Cortex of kidney (tissue), 1 donor: ENCODE measurements at places on chromosomes 2 and 18.

- DNase-seq: no peak
These were observed 3.4 kb downstream of the FBLN7 start for GRCh38 chr2:112141626-112142007.

DNA sequence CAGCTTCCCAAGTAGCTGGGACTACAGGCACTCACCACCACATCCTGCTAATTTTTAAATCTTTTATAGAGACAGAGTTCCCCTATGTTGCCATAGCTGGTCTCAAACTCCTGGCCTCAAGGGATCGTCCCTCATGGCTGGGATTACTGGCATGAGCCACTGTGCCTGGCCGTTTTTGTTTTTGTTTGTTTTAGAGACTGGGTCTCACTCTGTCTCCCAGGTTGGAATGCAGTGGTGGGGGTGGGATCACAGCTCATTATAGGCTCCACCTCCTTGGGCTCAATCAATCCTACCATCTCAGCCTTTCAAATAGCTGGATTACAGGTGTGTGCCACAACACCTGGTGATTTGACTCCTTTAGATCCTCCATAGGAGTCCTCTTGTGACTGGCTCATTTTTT is 19.5 kb upstream of the ZDBF2 start:
- DNase-seq: no peak

GRCh38 chr2:16604236-16604635 is 61.4 kb downstream of the CYRIA start:
- no peak for DNase-seq

DNA sequence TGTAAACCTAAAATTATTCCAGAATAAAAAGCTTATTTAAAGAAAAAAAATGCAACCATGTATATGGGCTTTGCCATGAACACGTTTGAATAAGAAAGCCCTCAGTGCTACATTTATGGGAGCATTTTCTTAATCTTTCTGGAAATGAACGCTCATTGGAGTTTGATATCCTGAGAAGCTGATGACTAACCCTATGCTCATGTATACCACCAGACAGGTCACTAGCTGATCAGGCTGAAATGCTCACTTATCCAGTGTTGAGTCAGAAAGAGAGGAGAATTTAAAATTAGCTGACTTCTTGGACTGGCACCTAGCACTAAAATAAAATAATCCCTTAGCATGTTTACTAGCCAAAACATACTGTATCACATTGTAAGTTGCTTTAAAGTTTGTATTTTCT is 254.9 kb upstream of the SIX3 start:
- DNase-seq: no peak

GRCh38 chr2:47173986-47174732 is 19.1 kb upstream of the STPG4 start:
- no peak for DNase-seq

GRCh38 chr18:45642238-45642637 is 27.0 kb downstream of the SLC14A2 start:
- no peak for DNase-seq

- DNase-seq: no peak
These were observed 1355.1 kb upstream of the SLC39A10 start for GRCh38 chr2:194301946-194302345.

DNA sequence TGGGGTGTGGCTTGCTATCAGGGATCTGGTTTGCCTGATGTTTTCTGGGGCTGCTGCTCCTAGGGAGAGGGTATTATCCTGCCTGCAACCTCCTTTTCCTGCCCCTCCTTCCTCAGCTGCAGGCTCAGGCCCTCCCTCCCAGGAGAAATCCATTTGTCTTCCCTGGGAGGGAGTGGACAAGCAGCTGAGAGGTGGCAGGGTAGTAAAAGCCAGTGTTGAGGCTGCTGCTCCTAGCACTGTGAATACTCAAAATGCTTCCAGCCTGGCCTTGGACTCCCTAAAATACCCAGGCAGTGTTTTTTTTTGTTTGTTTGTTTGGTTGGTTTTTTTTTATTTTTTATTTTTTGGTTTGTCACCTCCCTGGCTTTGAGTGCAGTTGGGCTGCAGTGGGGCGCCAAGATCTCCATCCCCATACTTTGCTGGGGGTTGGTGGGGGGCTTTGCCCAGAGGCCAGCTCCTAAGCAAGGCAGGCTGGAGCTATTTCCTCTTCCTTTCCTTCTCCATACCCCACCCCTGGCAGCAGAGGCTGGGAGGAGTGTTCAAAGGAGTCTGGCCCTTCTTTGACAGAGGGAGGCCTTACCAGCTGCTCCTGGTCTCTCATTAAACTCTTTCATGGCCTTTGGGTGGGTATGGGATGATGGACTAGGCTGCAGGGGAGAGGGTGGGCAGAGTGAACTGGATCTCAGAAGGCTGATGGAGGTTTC is 13.6 kb downstream of the HOXD3 start:
- no peak for DNase-seq

DNA sequence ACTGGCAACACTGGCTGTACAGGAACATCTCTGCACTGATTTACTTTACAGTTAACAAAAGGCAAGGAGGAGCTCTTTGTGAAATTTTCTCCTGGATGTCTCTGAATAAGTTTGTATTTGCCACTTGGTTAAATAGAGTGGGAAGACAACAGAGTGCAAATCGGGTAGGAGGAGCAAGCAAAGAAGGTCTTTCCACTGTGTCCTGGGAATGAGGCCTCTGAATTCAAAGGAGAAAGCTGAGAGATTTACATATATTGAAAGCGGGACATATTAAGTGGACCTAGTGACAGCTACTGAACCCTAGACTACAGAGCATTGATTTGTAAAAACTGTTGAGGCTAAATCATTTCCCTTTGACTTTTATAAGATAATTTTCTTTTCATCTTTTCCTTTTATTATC is 117.4 kb upstream of the CHRNA1 start:
- no peak for DNase-seq

GRCh38 chr2:3127710-3128109 is 249.9 kb downstream of the EIPR1 start:
- no peak for DNase-seq

DNA sequence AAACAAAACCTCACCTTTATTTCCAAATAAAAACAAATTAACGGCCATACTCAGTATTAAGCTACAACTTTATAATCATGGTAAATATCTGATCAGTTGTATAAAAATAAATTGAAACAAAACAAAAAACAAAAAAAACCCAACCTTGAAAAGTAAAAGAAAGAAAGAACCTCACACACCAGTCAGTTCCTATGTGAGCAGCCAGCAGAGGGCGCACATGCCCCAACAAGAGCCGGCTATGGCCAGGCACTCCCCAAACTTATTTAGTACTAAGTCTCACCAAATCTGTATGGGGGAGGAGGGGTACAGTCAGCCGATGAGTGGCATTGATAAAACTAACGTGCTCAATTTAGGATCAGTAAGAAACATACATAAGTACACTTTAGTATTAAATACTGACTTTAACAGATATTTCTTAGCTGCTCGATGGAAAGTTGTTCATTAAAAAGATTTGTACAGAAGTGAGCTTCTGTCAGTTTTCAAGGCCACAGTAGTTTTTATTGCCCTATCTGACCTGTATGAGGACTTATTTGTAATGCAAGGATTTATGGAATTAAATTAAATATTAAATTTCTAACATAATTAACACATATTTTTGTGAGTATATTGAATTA is 172.6 kb downstream of the TCF4 start:
- no peak for DNase-seq

- no peak for DNase-seq
These were observed 672 bp downstream of the ATP6V1B1 start for GRCh38 chr2:70936165-70936978.

- DNase-seq: no peak
These were observed 8.0 kb downstream of the NTSR2 start for GRCh38 chr2:11661891-11662435.

GRCh38 chr2:143611336-143611735 is 482.1 kb downstream of the ARHGAP15 start:
- DNase-seq: no peak

- no peak for DNase-seq
These were observed 55.1 kb upstream of the LMAN1 start for GRCh38 chr18:59414111-59414653.

- no peak for DNase-seq
These were observed 345.7 kb downstream of the CYP26B1 start for GRCh38 chr2:71801969-71802368.

DNA sequence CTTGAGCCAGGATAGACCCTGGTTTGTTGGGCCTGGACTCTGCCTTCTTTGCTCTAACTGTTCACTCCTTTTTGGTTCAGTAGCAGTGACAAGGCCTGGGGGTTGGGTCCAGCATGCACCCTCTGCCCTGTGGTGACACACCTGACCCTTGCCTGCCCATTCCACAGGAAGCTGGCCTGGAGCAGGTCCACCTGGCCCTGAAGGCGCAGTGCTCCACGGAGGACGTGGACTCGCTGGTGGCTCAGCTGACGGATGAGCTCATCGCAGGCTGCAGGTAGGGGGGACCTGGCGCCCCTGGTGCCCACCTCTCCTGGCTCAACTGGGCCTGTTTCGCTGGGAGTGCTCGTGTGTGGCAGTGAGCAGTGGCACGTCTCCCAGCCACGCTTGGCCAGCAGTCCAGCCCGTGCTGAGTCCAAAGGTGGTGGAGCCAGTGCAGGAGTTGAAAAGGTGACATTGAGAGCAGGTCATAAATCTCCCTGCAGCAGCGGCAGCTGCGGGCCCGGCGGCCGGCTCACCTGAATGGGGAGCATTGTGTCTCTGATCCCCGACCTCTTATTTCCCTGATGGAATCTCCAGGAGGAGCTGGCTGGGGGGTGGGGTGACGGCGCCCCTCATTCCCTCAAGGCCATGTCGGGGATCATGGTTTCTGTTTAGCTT is 102.6 kb downstream of the DYSF start:
- no peak for DNase-seq

GRCh38 chr2:148781544-148781943 is 93.5 kb upstream of the KIF5C start:
- DNase-seq: no peak

- no peak for DNase-seq
These were observed 83.0 kb downstream of the TSHZ1 start for GRCh38 chr18:75293591-75293990.

GRCh38 chr2:28693223-28693622 is 58.4 kb upstream of the PPP1CB start:
- no peak for DNase-seq

DNA sequence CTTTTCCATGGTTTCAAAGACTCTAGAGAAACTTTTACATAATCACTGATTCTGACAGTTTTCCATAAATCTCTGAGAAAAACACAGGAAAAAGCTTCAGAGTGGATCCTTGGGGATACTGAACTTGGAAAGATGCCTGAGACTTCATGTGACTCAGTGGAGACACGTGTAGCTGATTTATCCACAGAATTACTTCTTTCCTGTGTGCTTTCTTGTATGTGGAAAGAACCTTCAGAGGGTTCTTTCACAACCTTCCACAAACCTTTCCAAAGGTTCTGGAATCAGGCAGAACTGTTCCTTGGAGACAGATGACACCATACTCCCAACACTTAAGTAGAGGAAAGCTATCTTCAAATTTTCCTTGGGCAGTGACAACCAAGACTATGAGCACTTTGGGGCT is 207.2 kb downstream of the RND3 start:
- DNase-seq: no peak

GRCh38 chr2:124756048-124756447 is 731.0 kb downstream of the CNTNAP5 start:
- DNase-seq: no peak
